ENCODE measurements at places on chromosomes 5 and 9.
A peak's percentile ranks its signal among the peaks of the same experiment; 100 is the strongest.

DNA sequence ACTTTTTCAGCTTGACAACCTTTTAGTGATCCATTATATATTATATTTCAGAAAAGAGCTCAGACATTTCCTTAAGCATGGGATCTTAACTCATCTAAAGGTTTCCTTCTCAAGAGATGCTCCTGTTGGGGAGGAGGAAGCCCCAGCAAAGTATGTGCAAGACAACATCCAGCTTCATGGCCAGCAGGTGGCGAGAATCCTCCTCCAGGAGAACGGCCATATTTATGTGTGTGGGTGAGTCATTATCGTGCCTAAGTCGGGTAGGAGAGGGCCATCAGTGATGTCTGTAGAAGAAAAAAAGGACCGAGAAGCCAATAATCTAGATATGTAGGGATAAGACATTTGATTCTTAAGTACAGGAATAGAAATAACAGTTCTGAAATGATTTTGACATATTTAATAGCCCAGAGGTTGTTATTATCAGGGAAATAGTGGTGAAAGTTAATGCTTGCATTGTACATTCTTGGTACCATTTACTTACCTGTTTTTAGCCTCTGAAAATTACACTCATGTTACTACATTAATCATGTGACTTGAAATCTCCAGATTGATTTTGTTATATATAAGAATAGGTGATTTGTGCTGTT is 28.2 kb downstream of the MTRR start:
- DNase-seq: no peak

DNA sequence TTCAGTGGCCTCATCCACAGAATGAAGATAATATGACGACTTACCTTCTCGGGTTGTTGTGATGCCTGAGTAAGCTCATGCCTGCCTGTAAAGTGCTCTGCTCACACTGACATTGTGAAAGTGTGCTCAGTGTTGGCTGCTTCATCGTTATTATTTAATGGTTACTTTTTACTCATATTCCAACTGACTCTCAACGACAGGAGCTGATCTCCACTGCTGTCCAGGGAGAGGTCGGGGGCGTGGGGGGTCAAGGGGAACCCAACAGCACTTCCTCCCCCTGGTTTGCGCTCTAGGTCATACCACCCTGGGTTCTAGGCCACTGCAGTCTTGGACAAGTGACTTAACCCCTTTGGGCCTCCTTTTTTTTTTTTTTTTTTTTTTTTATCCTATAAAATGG is 52.9 kb upstream of the ANGPTL2 start:
- DNase-seq: no peak

GRCh38 chr9:7601739-7602138 is 197.8 kb downstream of the DMAC1 start:
- no peak for DNase-seq

- DNase-seq: no peak
Measured at GRCh38 chr9:89376286-89376685, 58.0 kb downstream of the SECISBP2 start.

GRCh38 chr9:33136721-33137670 is 30.1 kb downstream of the B4GALT1 start:
- DNase-seq: no peak

- DNase-seq: no peak
Measured at GRCh38 chr9:83144492-83144891, 81.5 kb upstream of the RASEF start.

- no peak for DNase-seq
Measured at GRCh38 chr9:1580215-1580614, 434.9 kb upstream of the SMARCA2 start.

DNA sequence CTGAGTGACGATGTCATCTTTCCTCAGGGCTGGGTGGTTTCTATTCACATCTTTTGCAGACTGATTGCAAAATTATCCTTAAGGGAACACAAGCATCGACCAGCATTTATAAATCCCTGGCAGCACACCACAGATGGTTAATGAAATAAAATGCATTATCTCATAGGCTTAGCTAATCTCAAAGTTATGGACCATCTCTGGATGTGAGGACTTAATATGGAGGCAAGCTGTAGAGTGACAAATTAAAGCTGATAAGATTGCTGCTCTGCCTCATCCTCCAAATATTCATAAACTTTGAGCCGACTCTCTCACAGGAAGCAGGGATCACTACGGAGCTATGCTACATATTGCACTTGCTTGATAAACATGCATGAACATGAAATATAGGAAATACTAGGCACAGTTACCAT is 663.2 kb upstream of the RGMB start:
- peak; percentile 46 for DNase-seq

- DNase-seq: no peak
Measured at GRCh38 chr5:181223058-181223728, at the start of gene TRIM41. TRIM41 (plus strand) TSS chr5:181223281; CDS start chr5:181224000, 719 bp downstream.

- DNase-seq: no peak
Measured at GRCh38 chr5:87120518-87121303, 147.0 kb upstream of the RASA1 start.

DNA sequence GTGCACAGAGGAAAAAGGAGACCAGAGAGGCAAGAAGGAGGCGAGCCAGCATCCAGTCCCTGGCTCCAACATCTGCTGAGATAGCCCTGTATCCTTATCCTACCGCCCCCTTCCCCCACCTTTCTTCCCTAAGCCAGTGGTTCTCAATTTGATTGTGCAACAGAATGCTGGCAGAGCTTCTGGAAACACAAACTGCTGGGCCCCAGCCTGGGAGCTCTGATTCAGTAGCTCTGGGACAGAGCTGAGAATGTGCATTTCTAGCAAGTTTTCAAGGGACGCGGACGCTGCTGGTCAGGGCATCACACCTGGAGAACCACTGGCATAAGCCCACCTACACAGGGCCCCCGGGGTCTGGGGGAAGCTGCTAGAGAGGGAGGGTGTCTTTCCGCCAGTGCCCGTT is 21.1 kb downstream of the AK8 start:
- no peak for DNase-seq

All from HS-27A (cell line).